NCI-H446 treated with DMSO at 0.1 percent for 48 hours (cell line): ENCODE measurements at places on chromosomes 7 and 10.

GRCh38 chr10:100148353-100149211 is 37.2 kb downstream of the ERLIN1 start:
- no peak for DNase-seq

DNA sequence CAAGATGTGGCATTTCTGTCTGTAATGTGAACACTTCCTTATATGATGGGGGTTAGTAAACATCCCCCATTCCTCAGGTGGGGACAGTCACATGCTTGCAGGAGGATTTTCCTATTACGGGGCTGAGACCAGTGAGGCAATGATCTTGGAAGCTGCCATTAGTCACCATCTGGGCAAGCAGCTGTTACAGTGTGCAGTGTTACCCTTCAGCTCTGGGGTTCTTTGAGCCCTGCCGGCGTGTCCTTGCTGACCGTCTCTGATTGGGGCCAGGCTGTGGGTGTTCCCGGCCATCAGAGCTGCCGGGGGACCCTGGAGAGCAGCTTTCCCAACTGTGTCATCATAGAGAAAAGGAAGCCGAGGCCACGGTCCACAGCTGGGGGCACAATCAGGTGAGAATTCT is 126.8 kb upstream of the FAM20C start:
- DNase-seq: no peak

- DNase-seq: no peak
These were observed 12.1 kb downstream of the PDZD7 start for GRCh38 chr10:101018600-101019439.

GRCh38 chr7:128233471-128233870 is 7.6 kb upstream of the LEP start:
- no peak for DNase-seq

DNA sequence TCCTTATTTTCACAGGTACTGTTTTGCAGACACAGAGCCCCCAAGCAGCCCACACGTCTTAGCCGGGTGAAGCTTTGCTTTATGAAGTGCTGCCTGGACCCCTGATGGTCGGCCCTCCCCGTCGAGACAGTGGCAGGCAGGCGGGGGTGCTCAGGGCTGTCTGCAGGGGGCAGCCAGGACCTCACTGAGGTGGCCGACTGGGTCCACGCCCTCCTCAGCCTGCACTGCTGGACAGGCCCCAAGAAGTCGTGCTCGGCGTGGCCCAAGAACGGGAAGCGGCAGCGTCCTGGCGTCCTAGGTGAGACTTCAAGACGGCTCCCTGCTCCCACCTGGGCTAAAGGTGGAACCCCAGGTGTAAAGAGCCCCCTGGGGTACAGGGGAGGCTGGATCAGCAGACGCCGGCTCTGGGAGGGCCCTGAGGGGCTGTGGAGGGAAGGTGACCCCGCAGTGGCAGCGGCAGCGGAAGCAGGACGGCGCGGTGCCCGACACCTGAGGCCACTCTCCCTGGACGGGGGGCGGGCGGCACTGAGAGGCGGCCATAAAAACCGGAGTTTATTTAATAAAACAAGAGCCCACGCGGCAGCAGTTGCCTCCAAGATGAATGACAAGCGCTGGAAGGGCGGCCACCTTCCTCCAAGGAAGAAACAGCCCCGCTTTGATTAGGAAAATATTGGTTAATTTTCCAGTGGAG is 179.4 kb downstream of the ELFN1 start:
- DNase-seq: no peak

DNA sequence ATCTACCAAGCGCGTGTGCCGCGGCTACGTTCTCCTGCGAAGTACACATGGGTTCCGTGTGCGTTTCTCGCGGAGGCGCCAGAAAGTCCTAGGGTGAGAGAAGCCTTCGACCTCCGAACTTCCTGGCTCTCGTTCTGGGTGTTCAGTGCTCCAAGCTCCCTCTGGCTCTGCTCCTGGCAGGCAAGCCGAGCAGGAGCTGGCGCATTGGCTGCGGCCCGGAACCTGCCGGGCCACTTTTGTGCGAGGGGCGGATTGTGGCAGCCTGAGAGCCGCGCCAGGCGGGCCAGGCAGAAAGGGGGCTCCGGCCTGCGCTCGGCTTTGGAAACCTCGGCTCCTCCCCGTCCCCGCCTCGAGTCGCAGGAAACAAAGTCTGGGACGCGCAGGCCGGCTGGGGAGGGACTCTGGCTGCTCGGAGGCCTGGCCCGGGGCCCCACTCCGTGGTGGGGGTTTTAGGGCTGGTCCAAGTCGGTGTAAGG is 9.6 kb downstream of the EMX2 start:
- DNase-seq: no peak

DNA sequence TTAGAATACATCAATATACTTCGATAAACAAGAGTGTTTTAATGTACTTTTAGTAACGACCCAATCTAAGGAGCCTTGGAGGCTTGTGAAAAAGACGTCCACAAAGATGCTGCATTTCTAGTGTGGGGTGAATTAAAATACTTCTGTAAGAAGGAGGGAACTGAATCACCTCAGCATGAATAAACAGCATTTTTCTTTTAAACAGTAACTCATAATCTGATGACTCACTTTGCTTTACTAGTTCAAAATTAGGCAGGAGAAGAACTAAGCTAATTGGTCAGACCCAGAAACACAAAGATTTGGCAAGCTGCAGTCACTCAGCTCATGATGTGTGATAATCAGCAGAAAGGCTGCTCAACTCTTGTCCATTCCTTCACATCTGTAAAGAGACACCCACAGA is 24.2 kb downstream of the NCOA4 start:
- DNase-seq: no peak

DNA sequence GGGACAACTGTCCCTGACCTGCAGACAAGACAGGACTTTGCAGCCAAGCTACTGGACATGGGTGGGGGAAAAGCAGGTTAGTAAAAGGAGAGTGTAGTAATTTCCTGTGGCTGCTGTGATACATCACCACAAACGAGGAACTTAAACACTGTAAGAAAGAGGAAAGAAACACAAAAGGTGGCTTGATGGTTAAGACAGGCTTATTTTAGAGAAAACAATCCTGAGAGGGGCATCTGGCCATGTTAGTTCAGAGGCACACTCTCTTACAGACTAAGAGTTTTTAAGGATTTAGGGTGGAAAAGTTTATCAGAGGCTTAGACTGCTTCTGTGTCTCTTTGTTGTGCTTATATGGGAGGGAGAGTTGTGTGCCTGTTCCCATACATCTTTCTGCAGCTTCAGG is 667.0 kb downstream of the TYW1 start:
- no peak for DNase-seq
